ENCODE measurements at places on chromosomes 2 and 18. TPM values are rescaled to one million over a fixed set of nuclear protein-coding genes. Genes with fewer than 3 reads are reported as not detected.

GRCh38 chr2:214649440-214650205 lies 159.9 kb downstream of the BARD1 start:
- no peak for DNase-seq

Gene MREG
- 9.2 TPM for total RNA-seq

- DNase-seq = no peak
These were observed 39.3 kb downstream of the CENPO start for GRCh38 chr2:24832521-24832920.

DNA sequence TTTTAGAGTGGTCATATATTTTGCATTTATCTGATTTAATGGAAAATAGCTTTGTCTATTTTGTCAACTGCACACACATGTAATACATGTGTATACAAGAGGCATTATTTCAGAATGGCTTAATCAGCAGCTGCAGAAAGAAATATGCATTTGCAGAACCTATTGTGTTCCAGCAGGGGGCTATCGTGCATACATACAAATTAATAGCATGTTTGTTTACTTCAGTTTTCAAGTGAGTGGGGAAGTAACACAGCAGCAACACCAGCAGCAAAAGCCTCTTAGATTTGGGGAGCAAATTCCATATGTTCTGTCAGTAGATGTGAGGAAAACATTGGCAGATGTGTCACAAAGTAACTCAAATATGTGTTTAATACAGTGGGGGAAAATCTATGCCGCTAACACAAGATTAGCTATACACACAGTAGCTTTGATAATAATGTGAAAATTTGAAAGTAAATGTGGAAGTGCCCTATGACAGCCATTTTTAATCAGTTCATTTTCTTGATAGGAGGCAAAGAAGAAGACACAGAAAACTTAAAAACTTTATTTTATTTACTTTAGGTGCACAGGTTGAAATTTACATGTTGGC lies 218.1 kb downstream of the WDR7 start:
- no peak for DNase-seq

Gene DCDC2C
- not detected for total RNA-seq

GRCh38 chr2:160109939-160110673 lies 47.7 kb upstream of the PLA2R1 start:
- peak; percentile 21 for DNase-seq

Gene SLC9A4
- total RNA-seq = not detected

- DNase-seq = peak; percentile 55
These were observed 923 bp downstream of the FIGLA start for GRCh38 chr2:70789304-70790135.

- DNase-seq = no peak
These were observed 2.5 kb downstream of the DLX1 start for GRCh38 chr2:172087780-172088244.

DNA sequence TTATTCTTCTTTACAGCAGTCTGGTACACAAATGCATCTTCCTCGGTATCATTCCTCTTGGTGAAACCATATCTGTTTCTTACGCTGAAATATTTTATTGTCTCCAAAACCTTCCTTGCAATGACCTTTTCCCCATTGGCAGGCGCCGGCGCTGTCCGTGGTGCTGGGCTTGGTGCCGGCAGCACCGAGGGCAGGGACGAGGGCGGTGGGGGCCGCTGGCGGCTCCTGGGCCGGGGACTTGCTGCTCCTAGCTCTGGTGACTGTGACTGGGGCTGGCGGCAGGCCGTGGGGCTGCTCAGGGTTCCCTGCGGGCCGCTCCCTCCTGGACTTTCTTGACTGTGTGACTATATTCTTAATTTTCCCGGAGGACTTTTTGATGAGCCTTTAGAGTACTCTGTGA lies 72.5 kb downstream of the GPR39 start:
- DNase-seq = no peak

DNA sequence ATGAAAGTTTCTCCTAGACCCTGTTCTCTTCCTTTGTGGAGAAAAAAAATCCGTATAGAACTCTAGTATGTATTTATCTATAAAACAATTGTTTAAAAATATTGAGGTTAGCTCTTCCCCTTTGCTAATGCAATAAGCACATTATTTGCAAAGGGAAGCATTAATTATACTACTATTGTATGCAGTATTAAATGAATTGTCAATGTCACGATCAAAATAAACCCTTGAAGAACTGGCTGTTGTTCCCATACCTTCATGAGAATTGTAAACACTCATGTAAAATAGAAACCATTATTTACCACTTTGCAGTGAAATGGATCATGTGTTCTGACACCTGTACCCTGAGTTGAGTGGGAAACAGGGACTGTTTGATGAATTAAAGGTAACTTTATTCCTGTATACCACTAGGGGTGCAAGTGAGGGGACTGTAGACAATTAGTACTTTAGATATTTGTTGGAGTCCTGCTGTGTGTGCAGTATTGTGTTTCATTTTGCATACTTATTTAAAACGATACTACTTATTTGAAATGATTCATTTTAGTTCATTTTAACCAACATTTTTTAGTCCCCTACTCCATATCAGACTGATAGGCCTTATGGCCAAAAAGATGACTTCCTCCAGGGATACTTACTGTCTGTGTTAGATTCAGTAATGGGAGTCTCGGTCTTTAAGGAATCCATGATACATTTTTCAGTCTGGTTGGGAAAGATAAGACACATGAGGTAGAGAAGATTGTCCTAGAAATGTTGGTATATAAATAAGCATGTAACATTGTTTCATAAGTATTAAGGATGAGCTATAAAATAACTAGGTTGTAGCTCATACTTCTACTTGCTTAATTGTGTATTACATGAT lies 7.9 kb downstream of the PKP4 start:
- DNase-seq = no peak

DNA sequence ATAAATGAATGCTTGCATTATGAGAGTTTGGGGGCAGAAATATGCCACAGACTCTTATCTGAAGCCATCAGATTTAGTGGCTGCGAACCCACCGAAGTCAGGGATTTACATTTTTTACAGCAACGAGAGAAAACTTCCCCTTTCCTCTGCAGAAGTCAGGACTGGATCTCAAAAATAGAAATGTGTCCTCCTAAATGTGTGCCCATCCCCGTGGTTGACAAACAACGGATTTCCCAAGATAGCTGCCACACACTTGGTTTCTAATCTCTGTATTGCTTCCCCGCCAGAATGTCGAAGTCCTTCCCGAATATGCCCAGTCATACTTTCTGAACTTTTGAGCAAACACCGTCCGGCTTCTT lies 879 bp upstream of the ADAM23 start:
- DNase-seq = no peak

- no peak for DNase-seq
These were observed 522.3 kb downstream of the EIPR1 start for GRCh38 chr2:2855297-2855696.

DNA sequence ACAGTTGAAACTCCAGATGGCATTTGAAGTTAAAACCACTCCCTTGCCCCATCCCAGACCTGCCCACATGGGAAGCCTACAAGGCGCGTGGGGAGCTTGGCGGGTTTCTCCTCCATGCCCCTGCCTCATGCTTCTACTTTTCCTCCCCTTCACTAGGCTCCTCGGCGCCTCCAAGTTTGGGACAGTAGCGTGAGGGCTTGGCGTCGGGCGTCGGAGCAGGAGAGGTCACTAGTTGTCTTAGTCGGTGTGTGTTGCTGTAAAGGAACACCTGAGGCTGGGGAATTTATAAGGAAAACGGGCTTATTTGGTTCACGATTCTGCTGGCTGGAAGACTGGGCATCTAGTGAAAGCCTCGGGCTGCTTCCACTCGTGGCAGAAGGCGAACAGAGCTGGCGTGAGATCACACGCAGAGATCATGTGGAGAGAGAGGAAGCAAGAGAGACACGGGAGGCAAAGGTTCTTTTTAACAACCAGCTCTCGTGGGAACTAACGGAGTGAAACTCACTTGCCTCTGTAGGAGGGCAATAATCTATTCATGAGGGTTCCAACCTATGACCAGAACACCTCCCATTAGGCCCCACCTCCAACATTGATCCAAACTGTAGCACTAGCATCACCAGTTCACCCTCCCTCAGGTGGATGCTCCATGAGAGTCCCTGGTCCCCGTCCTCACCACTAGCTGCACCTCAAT lies 25.3 kb downstream of the ITM2C start:
- DNase-seq = no peak

GRCh38 chr2:165401285-165401852 lies 68.1 kb upstream of the CSRNP3 start:
- DNase-seq = no peak

Gene ZBTB7C
- total RNA-seq = 1.4 TPM

GRCh38 chr18:76410660-76411417 lies 84.2 kb downstream of the ZNF516 start:
- DNase-seq = no peak

DNA sequence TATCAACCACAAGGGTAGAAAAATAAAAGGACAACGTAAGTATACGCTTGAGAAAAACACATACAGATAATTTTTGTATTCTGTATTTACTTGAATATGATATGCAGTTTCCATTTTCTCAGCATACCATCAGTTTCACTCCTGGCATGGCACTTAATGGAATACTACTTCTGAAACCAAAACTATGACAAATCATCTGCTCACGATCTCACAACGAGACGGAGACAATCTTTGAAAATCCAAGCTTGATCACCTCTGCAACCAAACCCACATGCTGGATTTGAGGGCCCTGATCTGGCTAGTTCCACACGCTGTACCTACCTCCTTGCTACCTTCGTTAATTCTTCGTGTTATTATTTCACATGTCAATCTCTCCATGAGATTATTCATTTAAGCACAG lies 387.6 kb downstream of the NBAS start:
- DNase-seq = no peak

DNA sequence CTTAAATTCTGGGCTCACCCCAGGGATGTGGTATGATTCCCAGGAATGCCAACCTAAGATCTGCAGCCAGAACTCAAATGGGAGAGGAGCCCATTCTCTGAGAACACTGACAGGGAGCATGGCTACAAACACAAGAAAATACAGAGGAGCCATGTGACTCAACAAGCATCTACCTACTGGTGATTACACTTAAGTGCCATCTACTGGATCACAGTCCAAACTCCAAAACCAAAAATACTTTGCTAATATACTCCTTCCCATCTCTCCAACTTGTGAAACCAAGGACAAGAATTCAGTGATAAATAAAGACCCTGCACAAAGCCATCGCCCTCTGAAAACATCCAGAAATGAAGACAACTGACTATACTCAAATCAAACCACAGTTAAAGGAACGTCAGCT lies 116.9 kb downstream of the NR4A2 start:
- no peak for DNase-seq

Gene ATP8B1
- total RNA-seq = 0.16 TPM

Gene DDX18
- total RNA-seq = 143 TPM

Gene SP5
- not detected for total RNA-seq

DNA sequence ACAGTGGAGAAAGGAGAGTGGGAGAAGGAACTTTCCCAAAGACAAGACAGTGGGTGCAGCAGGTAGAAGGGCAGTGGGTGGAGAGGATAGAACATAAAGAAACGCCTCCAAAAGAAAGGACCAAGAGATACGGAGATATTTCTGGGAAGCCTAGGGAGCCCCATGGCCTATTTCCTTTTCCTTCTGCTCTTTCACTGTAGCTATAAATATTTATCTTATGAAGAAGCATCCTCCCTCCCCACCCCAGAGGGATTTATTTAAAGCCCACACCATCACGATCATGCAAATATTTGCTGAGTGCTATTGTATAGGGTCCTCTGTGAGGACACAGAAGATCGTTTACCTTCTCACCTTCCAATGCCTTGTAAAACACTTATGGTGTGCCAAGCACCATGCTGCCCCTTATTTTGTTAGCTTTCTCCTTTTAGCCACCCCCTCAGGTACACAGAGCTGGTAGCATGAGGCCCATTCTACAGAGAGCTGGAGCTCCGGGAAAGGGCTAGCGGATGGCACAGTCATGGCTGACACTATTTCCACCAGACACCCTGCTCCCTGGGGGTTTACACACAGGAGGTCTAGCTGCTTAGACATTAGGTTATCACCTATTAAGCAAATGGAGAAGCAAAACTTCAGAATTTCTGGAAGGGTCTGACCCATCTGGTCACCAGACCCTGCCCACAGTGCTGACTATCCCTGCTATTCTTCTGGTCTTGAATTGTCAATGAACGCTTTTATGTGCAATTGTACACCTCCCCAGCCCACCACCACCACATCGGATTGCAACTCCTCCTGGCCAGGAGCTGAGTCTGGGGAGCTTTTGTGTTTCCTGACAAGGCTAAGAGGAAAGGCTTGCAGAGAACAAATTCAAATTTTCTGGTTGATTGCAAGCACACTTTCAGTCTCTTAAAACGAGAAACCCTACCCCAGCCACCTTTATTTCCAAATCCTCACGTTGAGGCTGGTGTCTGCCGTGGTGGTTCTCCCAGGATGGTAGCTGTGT lies 91.8 kb upstream of the KLF7 start:
- DNase-seq = no peak

- DNase-seq = no peak
These were observed 228.9 kb downstream of the ANKRD30B start for GRCh38 chr18:14976736-14977430.

DNA sequence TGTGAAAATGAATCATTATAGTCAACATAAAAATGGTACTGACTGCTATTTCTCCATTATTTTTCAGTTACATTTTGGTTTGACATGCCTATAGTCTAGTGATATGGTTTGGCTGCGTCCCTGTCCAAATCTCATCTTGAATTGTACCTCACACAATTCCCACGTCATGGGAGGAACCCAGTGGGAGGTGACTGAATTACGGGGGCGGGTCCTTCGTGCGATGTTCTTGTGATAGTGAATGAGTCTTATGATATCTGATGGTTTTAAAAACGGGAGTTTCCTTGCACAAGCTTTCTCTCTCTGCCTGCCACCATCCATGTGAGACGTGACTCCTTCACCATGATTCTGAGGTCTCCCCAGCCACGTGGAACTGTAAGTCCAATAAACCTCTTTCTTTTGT lies 70.3 kb downstream of the BAZ2B start:
- DNase-seq = no peak

Gene KRTCAP3
- 3.5 TPM for total RNA-seq

DNA sequence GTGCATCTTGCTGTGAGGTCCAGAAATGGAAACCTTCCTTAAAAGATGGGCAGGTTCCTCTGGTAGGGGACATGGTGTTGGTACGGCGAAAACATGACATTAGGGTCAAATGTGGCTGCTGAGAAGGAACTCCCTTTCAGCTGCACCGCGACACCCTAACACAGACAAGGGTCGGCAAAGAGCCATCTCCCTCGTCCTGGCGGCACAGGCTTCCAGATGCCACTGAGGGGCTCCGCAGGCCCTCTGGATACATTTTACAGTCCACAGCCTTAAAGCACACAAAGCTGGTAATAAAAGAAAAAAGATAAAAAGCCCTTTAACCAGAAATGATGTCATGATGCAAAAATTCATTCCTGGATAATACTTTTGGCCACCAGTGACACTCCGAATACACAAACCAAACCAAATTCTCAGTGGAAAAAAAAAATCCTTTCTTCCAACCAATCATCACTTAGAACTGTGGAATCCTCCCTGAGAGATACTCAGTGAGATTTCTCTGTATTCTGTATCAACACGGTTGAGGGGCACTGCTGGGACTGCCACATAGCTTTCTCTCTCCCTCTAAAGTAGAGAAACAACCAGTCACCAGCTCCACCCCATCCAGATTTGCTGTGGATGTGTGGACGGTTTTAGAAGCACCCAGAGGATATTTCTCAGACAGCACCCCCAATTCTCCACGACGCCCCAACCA lies 174.8 kb downstream of the HDAC4 start:
- DNase-seq = no peak

GRCh38 chr2:68745006-68745405 lies 10.4 kb downstream of the ARHGAP25 start:
- no peak for DNase-seq

Gene CTNNA2
- total RNA-seq = not detected

Gene ACTG2
- 0.26 TPM for total RNA-seq

Gene STAT4
- 57.4 TPM for total RNA-seq
